ENCODE measurements at places on chromosomes 5 and 9.

GRCh38 chr5:167570431-167570830 lies 721.0 kb upstream of the WWC1 start:
- no peak for DNase-seq

DNA sequence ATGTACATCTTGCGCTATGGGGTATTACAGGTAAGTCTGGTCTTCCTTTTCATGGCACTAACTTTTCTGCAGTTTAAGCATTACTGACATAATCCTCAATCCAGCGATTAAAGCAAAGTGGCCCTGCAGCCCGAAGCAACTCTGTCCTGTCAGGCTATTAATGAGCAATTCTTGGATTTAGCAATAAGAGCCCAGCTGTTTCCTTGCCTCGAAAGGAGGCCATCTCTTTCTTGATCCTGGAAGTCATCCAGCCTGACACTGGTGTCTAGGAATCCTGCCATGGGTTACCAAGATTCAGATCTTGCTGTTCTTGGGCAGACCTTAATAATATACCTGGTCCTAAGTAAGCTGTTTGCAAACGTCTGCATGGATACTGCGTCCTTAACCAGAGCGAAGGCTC lies 102.0 kb downstream of the RFK start:
- DNase-seq = no peak

- no peak for DNase-seq
Observed at GRCh38 chr5:157521704-157522029, 53.9 kb downstream of the ADAM19 start.

GRCh38 chr9:122392714-122393113 lies 21.9 kb downstream of the PTGS1 start:
- no peak for DNase-seq

- no peak for DNase-seq
Observed at GRCh38 chr9:14899815-14900193, 10.4 kb downstream of the FREM1 start.

GRCh38 chr5:80204808-80205614 lies 50.8 kb downstream of the SERINC5 start:
- no peak for DNase-seq

- no peak for DNase-seq
Observed at GRCh38 chr9:128296340-128297220, 20.5 kb downstream of the SWI5 start.

DNA sequence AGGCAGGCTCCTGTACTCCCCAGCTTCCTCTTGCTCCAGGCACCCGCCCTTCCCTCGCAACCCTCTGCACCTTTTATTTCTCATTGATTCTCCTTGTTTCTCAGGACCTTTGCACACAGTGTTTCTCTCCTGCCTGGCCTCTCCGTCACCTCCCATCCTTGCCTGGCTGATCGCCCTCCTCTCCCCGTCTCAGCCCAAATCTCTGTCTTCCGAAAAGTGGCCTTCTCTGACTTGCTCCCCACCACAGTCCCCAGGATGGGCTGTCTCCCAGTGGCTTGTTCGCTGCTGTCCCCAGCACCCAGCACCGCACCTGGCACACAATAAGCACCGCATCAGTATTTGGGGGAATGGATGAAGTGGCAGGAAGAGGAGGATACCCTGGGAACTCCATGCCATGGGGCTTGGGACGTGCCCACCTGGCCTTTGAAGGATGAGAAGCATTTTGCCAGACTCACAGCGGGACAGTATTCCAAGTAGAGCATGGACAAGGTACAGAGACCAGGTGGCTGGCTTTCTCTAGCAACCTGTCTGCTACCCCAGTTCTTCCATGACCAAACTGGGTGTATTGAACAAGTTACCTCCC lies 62.5 kb downstream of the LMX1B start:
- DNase-seq = no peak

DNA sequence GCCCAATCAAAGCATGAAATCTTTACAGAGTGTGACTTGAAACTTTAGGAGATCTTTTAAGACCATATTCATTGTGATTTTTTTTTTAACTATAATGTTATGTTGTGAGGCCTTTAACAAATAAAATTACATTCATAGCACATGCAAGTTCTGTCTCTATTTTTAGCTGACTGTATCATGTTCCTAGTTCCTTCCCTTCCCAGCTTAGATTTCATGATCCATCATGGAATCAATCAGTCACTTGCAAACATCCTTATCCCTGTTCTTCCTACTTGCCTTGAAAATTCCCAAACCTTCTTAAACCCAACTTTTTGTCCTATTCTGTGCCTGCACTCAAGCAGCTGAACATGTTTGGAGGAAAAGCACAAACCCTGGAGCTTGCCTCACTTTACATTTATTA lies 141.8 kb downstream of the DMXL1 start:
- no peak for DNase-seq

DNA sequence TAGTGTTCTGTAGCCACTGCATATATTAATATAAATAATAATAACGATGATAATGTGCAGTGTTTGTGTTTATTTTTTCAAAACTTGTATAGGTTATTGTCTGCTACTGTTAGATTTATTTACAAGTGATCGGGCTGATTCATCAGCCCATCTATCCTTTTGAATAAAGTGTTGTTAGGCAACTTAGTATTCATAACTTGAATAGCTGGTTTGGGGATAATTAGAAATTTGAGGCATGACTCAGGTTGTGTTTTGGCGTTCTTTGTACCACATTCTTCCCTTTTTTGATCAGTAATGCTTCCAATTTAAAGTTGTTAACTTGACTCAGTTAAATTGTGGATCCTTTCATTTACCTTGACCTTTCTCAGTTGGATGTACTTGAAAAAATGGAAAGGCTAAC lies 69.7 kb downstream of the FOCAD start:
- DNase-seq = no peak

GRCh38 chr5:2576823-2577222 lies 174.7 kb downstream of the IRX2 start:
- no peak for DNase-seq

DNA sequence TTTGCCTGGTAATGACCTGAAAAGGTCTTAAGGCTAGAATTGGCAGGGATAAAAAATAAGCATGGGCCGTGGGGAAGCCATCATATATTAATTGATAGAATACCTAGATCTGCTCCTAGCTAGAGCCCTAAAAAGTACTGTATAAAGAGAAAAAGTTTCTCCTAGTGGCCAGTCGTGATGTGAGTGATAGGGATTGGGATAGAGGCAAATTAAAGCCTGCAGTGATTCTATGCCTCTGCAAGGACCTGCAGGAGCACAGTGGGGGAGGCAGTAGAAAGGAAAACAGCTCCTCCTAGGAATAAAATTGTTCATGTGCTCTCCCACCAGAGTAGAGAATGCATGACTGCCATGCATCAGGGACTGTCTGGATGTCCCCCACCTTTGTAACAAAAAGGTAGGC lies 56.2 kb upstream of the FTMT start:
- no peak for DNase-seq

DNA sequence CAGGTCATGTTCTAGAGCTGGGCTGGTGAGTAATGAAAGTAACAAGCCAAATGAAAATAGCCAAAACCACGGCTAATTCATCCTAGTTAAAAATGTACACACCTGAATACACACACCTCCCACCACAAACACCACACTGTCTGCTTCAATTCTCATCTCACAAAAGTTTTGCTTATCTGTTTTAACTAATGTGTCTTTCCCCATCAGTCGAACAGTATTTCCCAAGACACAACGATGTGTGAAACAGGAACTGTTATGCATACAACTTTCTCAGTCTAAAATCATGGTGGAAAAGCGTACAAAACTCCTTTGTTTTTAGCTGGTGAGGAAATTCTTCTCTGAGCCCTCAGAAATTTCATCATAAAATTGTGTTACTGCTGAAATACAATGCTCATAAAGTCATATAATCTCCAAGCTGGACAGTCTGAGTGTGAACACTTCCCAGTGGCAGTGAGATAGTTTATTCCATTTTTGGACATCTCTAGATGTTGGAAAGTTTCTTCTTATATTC lies 242.4 kb downstream of the EFNA5 start:
- no peak for DNase-seq

- DNase-seq = no peak
Observed at GRCh38 chr5:1387059-1387755, 42.3 kb upstream of the CLPTM1L start.

DNA sequence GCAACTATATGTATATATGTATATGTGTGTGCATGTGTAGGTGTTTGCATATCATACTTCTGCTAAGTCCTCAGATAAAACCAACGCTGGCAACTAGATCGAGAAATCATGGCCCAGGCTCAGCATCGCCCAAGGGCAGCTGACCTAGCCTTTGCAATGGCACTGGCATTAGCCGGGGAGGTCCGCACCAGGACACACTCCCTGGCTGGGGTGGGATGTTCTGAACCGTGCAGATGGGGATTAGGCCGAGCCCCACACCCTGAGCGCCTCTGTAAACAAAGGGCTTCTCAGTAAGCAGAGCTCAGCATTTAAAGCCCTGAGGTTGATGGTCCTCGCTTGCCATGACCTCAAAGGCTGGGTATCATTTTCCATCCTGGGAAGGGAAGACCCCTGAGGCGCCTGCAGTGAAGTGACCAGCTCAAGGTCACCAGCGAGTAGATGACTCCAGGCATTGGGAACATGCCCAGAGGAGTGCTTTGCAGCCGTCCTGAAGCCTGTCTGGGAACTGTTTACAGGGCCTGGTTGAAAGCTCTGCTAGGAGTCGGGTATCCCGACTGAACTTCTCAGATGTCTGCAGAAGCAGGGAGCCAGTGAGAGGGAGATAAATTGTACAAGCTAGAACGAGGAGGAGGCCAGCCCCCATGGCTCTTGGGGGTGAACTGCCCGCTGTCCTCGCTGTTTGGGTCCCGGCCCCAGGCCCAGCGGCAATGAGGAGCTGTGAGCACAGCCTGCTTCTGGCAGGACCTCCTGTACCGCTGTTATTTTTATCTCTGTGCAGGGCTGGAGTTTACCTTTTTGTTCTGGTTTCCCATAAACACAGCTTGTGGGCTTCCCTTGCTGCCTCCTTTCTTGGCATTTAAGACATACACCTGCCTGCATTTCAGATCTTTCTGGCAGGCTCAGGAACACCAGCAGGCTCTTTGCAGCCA lies 18.4 kb downstream of the GADD45G start:
- no peak for DNase-seq

DNA sequence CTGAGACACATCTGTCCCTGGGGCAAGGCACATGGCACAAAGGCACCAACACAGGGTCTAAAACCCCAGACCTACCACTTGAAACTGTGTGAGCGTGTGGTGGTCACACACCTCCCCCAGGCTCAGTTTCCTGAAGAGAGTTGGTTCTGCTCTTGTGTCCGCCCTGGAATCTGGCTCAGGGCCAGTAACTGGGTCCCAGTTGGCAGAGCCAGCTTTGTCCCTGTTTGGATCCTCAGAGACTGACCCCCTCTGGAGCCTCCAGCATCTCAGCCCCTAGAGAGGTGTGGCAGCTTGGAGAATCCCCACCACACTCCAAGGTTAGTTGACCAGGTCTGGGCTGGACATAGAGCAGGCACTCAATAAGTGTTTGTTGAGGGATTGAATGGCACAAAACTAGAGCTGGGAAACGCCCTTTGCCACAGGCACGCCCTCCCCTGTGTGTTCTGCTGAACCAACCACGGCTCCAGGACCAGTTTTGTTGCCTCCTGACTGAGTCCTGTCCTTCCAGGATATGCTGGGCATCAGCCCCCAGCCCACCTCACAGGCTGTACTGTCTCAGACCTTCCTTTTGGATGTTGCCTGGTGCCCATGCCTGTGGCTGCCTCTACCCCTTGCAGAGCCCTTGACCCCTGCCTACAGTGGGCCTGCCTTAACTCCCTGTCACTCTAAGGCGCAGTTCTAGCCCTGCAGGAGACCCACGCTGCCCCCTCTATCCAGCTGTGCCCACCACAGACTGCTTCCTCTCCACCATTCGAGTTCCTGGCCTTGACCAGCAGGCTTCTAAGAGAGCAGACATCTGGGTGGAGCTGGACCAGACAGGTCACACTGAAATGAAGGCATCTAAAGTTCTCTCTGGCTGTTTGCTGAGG lies 3.8 kb upstream of the PDLIM4 start:
- no peak for DNase-seq

DNA sequence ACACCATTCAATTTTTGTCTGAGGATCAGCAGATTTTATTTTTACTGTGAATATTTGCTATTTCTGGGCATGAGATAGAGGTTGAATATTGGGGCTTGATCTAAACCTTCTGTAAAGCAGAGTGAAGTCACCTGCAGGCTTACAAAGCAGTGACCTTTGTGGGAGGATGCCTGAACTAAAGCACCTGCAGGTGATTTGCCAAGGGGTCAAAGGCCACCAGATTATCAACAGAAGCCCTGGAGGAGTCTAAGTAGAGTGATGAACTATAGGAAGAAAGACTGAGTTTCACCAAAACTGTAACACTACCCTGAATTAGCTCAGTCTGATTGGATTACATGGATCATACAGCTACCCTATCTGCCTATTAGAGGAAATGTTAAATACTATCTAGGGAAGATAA lies 144.3 kb upstream of the PRLR start:
- DNase-seq = no peak

DNA sequence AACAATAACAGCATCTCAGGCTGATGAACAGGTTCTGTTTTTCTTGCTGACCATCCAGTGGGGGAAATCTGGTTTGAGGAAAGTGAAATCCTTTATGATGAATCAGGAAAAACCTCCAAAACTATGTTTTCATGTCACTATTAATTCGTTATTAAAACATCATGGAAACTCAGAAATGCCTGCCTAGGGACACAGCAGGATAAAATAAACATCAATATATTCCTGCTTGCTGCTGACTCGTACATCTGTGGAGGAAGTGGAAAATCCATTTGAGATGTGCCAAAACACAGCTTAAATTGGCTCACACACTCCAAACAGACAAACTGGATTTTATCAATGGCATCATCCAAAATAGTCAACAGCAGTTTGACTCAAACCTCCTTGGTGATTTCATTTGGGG lies 53.0 kb downstream of the TEK start:
- DNase-seq = peak; percentile 30

GRCh38 chr9:136283291-136284235 lies 20.3 kb downstream of the CCDC187 start:
- peak; percentile 20 for DNase-seq
